ENCODE measurements at places on chromosomes 5 and 9.
A peak's percentile ranks its signal among the peaks of the same experiment; 100 is the strongest.

GRCh38 chr5:164013077-164013670 is 507.8 kb downstream of the MAT2B start:
- peak; percentile 92 for DNase-seq

DNA sequence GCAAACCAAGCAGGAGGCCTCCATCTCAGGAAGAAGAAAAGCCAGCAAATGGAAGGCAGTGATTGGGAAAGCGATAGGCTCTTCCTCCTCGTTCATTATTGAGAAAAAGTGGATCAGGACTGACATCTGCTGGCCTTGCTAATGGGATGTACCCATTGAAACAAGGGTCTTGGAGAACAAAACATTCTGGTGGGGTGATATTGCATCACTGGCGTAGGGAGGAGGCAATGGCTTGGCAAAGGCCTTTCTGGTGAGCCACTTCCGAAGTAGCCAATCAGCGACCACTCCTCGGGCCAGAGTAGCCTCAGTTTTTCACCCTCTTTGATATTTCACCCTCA is 86.7 kb upstream of the NFIB start:
- DNase-seq, result peak; percentile 88

GRCh38 chr5:129163810-129164378 is 69.3 kb downstream of the ISOC1 start:
- DNase-seq, result no peak

DNA sequence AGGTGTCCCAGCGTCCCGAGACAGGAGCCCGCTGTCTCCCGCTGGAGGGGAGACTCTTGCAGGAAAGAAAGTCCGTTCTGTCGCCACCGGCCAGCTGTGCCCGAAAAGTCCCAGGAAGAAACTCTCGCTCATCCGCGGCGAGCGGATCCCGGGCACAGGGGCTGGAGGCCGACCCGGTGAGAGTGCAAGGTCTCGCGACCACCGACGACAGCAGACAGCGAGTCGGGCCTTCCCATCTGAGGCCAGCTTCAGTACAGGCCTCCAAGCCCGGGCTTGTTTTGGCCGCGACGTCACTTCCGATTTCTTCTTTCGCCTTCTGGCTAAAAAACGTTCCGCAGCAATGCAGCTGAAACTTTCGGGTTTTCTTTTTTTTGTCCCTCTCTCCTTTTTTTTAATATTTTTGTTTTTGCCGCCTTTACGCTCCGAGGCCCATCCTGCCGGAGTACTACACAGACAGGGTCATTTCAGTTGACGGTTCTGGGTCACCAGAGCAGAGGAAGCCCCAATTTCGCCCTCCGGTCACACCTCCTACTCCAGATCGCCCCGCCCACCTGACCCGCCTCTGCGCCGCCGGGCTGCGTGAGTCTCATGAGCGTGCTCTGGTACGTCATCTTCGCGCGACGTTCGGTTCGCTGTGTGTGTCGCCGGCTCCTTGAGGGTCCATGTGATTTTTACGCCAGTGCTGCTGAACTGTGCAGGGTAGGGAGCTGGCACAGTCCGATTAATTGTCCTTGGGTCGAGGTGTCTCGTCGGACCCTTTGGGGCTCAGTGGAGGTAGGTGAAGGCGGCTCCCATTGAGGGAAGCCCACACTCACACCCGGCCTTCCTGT is at the start of the genes ANKRA2 and UTP15:
TSS of gene ANKRA2 (minus strand) at position 501 of the 830 bp plus-strand sequence. CDS start 2,758 bp downstream, outside the sequence.
TSS of gene UTP15 (plus strand) at position 605 of the 830 bp plus-strand sequence. CDS start 1,602 bp downstream, outside the sequence.
- peak; percentile 99 for DNase-seq

GRCh38 chr5:83568186-83568585 is 96.6 kb downstream of the VCAN start:
- no peak for DNase-seq

DNA sequence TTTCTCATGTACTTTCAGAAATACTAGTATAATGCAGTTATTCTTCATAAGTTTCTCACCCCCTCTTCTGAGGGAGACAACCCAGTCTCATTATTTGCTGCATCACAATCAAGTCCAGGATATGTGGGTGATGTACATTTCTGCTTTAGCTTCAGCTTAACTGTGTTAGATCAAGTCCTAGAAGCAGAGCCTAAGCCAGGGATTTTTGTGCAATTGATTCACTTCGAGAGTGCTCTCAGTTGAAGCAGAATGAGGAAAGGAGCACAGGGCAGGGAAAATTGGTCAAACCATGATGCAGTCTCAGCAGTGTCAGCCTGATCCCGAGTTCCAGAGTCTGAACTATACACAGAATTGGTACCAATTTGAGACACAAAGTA is 15.1 kb downstream of the HNRNPK start:
- DNase-seq, result no peak

DNA sequence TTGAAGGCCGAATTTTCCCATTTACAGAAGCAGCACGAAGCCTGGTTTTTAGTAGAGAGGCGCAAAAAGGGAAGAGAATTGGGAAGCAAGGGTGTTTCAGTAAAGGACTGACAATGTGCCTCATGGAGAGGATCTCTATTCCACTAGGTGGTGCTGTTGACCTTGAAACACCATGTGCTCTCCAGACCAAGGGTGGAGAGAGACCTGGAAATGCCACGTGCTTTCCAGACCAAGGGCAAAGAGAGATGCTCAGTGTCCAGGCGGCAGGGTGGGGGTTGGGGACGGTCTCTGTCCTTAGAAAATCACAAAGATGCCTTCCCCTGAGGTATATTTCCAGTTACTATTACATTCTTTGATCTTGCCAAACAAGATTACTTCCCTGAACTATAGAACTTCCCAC is 425.3 kb downstream of the CSNK1G3 start:
- peak; percentile 72 for DNase-seq

- peak; percentile 1 for DNase-seq
These were observed 174.3 kb downstream of the MRPS30 start for GRCh38 chr5:44983006-44983405.

GRCh38 chr9:132381966-132382541 is 24.6 kb downstream of the TTF1 start:
- DNase-seq, result no peak

GRCh38 chr5:39543335-39543734 is 118.6 kb upstream of the DAB2 start:
- DNase-seq, result peak; percentile 78

- DNase-seq, result no peak
These were observed 2.6 kb upstream of the SQSTM1 start for GRCh38 chr5:179817890-179818745.

- no peak for DNase-seq
These were observed 12.9 kb downstream of the ACSL6 start for GRCh38 chr5:131998431-131999040.

GRCh38 chr5:14607104-14607503 is 25.5 kb downstream of the OTULINL start:
- no peak for DNase-seq

DNA sequence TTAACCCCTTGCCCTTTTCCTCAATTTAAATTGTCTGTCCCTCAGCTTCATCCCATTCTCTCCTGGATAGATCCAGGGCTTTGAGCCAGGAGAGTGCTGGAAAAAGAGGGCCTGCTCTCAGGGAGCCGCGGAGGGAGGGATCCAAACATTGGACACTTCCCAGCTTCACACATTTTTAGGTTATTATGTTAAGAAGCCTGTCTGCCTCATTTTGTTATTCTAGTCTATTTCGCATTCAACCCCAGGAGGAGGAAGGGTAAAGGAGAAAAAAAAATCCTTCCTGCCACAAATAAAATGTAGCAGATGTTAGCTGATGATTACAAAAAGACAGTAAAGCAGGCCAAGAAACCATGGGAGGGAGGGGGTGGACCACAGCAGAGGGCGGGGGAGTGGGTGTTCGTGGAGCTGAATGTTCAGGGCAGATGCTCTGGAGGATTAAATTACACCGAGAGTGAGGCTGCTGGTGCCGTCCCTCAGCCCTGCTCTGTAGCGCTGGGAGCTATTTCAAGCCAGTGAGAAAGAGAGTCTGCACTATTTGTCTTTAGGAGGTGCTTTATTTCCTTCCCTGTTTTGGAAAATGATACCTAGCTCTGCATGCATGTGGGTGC is 60.6 kb upstream of the ZFR start:
- peak; percentile 66 for DNase-seq

DNA sequence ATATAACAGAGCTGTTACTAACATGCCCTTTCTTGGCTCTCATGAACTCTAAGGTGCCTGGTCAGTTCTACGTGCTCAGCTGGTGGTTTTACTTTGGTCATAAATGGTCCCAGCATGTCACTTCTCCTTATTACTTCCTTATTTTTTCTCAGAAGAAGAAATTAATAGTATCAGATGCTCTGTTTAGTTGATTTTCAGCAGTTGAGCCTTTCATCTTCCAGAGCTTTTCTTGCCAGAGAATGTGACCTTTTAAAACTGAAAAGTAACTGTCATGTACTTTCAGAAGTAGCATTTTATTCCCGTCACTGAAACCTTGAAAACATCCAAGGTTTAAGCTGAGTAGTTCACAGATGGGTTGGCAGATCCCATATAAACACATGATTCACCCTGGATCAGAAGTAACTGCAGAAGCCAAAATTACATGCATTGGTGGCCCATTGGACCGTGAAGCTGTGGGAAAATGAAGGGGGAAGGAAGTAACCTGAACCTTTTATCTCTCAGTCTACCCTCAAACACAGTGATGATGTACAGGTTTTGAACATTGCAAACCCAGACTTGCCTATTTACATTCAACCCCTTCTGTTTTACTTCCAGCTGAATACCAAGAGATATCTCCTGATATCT is 50.5 kb downstream of the HACD4 start:
- peak; percentile 63 for DNase-seq

DNA sequence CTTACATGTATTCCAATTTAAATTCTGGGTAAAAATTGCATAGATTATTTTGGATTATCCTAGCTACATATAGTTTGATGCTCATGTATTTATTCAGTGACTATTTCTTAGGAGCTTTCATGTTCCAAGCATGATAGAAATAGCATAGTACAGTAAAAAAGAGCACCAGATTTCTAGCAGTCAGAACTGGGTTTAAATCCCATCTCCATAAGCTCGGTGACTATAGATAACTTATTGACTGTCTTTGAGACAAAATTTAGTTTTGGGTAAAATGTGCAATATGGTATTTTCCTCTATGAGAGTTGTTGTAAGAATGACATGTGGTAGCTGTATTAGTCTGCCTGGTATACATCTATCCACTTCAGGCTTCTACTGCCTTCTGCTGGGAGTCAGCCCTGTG is 889.6 kb downstream of the DTWD2 start:
- DNase-seq, result no peak

DNA sequence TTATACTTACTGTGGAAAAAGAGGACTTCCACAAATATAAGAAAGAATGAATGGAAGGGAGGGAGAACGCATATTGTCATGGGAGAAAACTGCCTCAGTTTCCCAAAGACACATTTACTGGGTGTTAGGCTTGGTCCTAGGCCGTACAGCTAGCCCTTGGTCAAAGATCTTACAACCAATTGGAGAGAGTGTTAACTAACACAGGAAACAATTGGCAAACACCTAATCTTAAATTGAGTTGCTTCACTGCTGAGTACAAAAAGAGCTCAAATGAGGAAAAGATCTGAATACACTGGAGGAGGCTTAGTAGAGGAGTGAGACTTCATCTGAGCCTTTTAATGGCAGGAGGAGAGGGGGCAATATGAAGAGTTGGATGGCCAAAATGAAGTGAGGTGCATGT is 161.7 kb downstream of the GLIS3 start:
- DNase-seq, result no peak

DNA sequence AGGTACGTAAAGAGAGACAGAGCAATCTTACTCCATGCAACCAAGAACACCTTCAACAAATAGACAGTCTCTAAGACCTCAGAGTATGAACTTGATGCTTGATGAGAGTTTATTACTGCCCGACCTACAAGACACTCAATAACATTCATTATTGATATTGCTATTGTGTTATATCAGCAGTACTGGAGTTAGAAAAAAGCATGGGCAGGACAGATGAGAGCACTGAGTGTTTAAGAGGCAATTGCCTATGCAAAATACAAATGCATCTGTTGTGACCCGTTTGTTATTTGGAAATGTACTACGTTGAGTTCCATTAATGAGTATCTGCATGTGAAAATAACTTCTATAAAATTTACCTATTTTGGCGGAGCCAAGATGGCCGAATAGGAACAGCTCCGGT is 8.1 kb upstream of the MARCOL start:
- no peak for DNase-seq

GRCh38 chr9:126822278-126822677 is 17.4 kb downstream of the ZBTB43 start:
- DNase-seq, result no peak

GRCh38 chr9:113154471-113154870 is 3.7 kb downstream of the SLC31A2 start:
- peak; percentile 33 for DNase-seq

DNA sequence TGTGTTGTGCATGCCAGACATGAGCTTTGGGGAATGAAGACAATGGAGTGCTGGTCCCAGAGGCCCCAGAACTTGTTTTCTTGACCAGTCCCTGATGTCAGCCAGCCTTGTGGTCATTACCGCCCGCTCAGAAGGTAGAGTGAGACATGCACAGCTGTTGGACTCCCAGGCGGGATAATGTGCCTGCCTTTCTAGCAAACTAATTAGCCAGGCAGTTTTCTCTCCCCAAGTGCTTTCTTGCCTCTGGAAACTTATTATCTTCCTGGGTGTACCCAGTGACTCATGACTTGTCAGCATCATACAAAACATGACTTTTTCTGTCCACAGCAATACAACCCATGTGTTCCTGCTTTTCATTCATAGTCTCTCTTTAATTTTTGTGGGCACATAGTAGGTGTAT is 131.1 kb downstream of the RMI1 start:
- no peak for DNase-seq

DNA sequence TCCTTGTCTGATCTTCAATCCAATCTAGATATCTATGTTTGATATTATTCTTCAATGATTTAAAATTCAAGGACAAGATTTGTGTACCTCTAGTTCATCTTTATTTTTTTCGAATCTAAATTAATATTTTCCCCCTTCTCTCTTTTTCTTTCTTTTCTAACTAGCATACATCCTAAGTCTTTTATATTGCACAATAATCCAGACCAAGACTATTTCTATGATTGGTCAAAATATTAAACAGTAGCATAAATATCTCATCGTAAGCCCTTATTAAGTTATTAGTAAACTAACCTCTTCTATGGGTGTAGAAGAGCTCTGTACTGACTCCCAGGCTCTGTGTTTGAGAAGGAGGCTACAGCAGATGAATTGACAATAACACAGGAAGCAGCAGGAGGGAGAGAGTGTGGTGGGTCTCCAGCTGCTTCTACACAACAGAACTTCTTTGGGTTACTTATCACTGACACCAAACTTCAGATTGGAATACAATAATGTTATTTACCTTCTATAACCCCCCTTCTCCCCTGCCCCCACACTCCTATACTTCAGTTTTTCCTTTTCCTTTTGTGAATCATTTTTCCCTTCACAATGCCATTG is 11.9 kb upstream of the PLCXD3 start:
- DNase-seq, result no peak

- DNase-seq, result no peak
These were observed 9.5 kb downstream of the SPAAR start for GRCh38 chr9:35918780-35919179.

- DNase-seq, result no peak
These were observed 10.9 kb upstream of the CARNMT1 start for GRCh38 chr9:75039009-75039408.

Measured in lung microvascular endothelial cell (primary cell).